ENCODE measurements at places on chromosomes 7 and 10. TPM values are rescaled to one million over a fixed set of nuclear protein-coding genes. Genes with fewer than 3 reads are reported as not detected.

DNA sequence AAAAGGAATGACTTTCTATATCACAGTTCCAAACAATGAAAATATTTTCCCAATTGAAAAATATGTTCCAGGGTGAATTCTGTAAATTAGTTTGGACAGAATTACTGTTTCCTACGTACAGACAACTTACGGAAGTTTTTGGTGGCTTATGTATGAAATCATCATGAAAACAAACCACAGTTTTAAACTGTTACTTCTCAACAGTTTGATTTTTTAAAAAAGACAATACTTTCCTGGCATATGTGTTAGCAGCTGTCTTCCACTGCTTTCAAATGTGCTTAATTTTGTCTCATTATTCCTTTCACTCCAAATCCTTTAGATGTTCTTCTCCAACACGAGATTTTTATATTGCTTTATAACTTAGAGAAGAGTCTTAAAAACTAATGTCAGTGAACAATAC, 56.2 kb downstream of the SEMA3A start:
- no peaks in the 10 kb centered on the region for H3K27me3 ChIP-seq
- no peak overlapping the region for H3K4me3 ChIP-seq
- DNase-seq, result no peak
- no peaks in the 10 kb centered on the region for H3K36me3 ChIP-seq

- no peak overlapping the region for H3K4me3 ChIP-seq
- H3K4me1 ChIP-seq, result no peaks in the 10 kb centered on the region
- H3K36me3 ChIP-seq, result no peaks in the 10 kb centered on the region
These were observed 277.5 kb downstream of the PTPRN2 start for GRCh38 chr7:158309868-158310763.

- no peak for DNase-seq
- H3K4me1 ChIP-seq, result no peaks in the 10 kb centered on the region
- H3K27me3 ChIP-seq, result no peaks in the 10 kb centered on the region
- H3K27ac ChIP-seq, result no peak overlapping the region
These were observed 98.1 kb downstream of the GSAP start for GRCh38 chr7:77318019-77318418.

DNA sequence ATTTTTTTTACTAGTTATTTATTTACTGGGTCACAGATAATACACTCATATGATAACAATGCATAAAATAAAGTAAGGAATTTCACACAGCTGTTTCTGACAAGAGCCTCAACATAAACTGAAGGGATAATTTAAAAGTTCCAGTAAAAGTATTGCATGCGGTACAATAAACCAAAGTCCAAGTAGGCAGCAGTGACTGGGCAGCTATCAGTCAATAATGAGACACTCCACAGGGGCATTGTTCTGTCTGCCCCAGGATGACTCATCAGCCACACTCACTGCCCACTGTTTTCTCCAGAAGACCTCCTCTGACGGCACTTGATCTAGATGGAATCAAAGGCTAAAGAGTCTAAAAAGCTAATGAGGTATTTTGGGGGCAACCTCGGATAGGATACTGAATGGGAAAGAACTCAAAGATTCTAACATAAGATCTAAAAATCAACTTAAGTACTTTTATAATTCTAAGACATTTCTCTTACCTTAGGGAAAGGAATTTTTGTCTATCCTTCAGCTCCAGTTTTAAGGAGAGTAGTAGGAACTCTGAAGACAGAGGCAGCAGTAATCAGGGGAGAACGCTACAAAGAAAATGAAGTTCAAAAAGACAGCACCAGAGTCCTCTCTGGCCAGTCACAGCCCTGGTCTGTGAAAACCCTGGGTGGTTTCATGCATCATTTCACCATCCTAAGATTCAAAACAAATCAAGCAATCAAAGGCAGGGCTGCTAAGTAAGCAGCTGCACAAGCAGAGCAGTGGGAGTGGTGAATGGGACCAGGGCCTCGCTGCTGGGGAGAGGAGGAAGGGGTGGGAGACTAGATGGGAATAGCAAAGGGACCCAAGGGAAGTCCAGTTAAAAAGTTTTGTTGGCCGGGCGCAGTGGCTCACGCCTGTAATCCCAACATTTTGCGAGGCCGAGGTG, 175.1 kb downstream of the AVL9 start:
- no peaks in the 10 kb centered on the region for H3K36me3 ChIP-seq
- DNase-seq, result peak; percentile 67
- peak overlapping the region; percentile 76 for H3K27ac ChIP-seq
- H3K4me1 ChIP-seq, result peaks cover 23% of the 10 kb centered on the region
- no peaks in the 10 kb centered on the region for H3K27me3 ChIP-seq

GRCh38 chr7:127899411-127899810, 131.8 kb downstream of the LRRC4 start:
- peaks cover 20% of the 10 kb centered on the region for H3K4me1 ChIP-seq
- no peak overlapping the region for H3K4me3 ChIP-seq

DNA sequence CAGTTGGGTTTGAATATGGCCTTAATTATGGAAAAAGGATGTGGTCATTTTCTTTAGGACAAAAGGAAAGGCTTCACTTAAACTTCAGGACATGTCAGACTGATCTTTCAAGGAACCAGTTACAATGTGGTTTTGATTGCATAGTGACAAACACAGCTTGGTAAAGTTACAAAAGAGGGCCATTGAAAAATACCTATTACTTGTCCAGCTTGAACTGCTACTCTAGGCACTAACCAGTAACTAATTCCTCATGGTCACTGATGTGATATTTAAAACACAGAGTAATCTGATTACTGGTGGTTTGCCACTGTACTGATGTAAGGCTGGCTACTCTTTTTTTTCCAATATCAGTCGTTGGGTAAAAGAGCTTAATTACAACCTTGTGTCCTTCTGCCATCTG, 22.6 kb downstream of the TES start:
- peaks cover 45% of the 10 kb centered on the region for H3K4me1 ChIP-seq
- H3K36me3 ChIP-seq, result peaks cover 13% of the 10 kb centered on the region
- DNase-seq, result no peak
- H3K4me3 ChIP-seq, result no peak overlapping the region

GRCh38 chr7:134920026-134920753, 66.1 kb upstream of the AGBL3 start:
- H3K4me1 ChIP-seq, result peaks cover 30% of the 10 kb centered on the region
- H3K4me3 ChIP-seq, result no peak overlapping the region
- H3K27me3 ChIP-seq, result no peaks in the 10 kb centered on the region
- DNase-seq, result peak; percentile 79
- H3K27ac ChIP-seq, result peak overlapping the region; percentile 57
- peaks cover 38% of the 10 kb centered on the region for H3K36me3 ChIP-seq

- H3K4me3 ChIP-seq, result no peak overlapping the region
- no peak for DNase-seq
- H3K4me1 ChIP-seq, result peaks cover 13% of the 10 kb centered on the region
- H3K36me3 ChIP-seq, result no peaks in the 10 kb centered on the region
- no peaks in the 10 kb centered on the region for H3K27me3 ChIP-seq
These were observed 135.1 kb upstream of the CHST15 start for GRCh38 chr10:124228471-124228870.

SPDYE6 gene
- total RNA-seq, result not detected

DNA sequence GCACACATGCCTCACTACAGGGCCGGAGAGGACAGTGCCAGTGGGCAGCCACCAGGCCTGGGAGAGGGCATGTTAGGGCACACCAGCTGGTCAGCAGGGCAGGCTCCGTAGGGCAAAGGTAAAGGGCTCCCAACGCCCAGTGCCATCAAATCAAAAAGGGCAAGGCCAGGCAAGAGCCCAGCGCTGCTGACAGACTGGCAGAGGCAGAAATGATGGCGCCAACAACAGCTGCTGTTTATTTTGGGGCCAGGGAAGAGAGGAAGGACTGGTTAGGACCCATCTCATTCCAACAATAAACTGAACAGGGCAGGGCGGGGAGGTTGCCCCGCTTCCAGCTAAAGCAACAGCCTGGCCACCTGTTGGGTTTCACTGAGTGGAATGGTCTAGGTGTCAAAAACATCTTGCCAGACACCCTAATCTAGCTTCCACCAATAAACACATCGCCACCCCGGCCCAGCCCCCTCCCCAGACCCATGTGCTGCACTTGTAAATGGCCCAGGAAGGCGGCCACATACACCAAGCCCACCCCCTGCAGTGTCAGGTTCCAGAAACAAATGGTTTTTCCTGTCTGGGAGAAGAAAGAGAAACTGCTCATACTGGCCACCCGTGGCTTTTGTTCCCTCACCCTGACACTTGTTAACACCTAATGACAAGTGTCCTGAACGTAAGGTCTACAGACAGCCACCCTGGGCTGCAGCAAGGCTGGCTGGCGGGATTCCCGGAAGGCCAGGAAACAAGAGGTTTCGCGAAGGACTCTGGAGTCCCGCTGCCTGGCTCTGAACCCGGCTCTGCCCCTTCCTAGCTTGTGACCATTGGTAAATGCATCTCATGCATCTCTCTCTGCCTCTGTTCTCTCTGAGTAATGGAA, 15.3 kb downstream of the SH3PXD2A start:
- H3K4me3 ChIP-seq, result no peak overlapping the region
- no peaks in the 10 kb centered on the region for H3K27me3 ChIP-seq
- DNase-seq, result no peak
- no peak overlapping the region for H3K27ac ChIP-seq
- H3K4me1 ChIP-seq, result peaks cover 12% of the 10 kb centered on the region

- H3K27ac ChIP-seq, result no peak overlapping the region
- no peaks in the 10 kb centered on the region for H3K4me1 ChIP-seq
- H3K36me3 ChIP-seq, result no peaks in the 10 kb centered on the region
- no peaks in the 10 kb centered on the region for H3K27me3 ChIP-seq
- H3K4me3 ChIP-seq, result no peak overlapping the region
These were observed 114.2 kb upstream of the DGKB start for GRCh38 chr7:15016766-15017165.

ANXA8 gene
- 0.55 TPM for total RNA-seq

DNA sequence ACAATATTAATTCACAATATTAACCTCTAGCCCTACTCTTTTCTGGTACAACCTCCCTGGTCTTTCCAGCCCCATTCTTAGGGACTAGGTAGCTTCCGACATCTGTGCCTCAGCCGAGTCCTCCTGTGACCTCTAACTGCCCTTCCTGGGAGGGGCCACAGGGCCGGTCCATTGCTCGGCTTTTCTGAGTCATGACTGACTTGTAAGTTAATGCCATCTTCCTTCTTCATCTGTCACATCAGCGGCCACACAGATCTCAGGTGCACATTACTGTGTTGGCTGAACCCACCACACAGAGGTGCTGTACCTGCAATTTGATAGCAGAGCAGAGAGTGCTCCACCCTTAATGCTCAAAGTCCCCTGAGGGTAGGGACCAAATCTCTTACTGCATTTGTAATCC, 4.1 kb upstream of the CPA4 start:
- H3K27ac ChIP-seq, result no peak overlapping the region
- peaks cover 37% of the 10 kb centered on the region for H3K4me1 ChIP-seq
- DNase-seq, result peak; percentile 16
- H3K27me3 ChIP-seq, result no peaks in the 10 kb centered on the region
- H3K4me3 ChIP-seq, result no peak overlapping the region

CYP51A1 gene
- 62.9 TPM for total RNA-seq
